Hematopoietic multipotent progenitor cell treated with erythropoietin and hydrocortisone succinate and interleukin-3 and kit ligand, for 15 days (in vitro differentiated cells): ENCODE measurements at places on chromosomes 2 and 18.

GRCh38 chr2:125730921-125731320, 925.0 kb upstream of the GYPC start:
- no peak for DNase-seq

DNA sequence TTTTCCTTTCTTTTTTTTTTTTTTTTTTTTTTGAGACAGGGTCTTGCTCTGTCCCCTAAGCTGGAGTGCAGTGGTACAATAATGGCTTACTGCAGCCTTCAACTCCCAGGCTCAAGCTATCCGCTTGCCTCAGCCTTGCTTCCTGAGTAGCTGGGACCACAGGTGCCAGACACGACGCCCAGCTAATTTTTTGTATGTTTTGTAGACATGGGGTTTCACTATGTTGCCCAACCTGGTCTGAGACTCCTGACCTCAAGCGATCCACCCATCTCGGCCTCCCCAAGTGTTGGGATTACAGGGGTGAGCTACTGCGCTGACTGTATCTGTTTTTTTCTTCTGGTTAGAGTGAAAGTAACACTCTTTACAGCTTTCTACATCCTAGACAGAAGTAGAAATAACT, 240.3 kb upstream of the FBXO11 start:
- DNase-seq, result no peak

GRCh38 chr18:44681076-44681970, 635 bp downstream of the SETBP1 start:
- no peak for DNase-seq

DNA sequence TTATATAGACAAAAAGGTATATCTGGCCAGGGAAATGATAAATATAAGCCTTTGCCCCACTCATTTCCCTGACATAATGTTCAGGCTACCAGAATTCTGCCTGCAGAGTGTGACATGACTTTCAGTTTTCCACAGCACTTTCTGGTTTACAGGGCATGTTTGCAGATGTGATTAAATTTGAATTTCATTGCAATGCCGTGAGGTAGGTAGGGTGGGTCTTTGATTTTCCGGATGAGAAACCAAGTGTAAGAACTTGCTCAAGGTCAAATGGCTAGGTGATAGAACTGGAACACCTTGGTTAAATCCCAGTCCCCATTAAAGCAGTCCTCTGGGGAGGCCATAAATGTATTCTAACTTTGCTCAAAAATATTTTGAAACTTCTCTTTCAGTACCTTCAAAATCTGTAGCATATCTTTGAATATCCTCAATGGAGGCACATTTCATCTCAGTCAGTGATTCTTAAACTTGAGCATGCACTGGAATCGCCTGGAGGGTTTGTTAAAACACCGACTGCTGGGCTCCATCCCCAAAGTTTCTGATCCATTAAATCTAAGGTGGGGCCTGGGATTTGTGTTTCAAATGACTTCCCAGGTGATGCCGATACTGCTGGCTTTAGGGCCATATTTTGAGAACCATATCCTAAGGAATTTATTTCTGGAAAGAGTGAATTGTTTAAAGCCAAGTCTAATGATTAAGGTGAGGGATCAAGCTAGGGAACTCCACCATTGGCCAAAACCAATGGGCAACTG, 35.0 kb downstream of the MRPL33 start:
- no peak for DNase-seq

DNA sequence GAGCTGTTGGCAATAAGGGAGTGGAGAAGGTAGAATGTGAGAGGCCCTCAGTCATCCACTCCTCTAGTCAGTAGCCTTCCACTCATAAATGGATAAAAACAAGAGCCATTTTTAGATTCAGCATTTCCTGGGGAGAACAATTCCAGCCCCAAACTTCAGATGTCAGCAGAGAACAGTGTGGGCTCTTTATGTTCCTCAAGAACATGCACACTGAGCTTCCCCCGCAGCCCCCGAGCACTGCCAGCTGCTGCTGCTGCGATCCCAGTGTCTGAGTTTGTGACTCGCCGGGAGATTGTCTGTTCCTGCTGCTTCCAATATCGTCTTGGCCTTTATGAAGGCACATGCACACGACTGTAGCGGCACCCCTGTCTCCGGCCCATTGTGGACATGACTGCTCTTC, 143.7 kb upstream of the CTNNA2 start:
- DNase-seq, result no peak

GRCh38 chr2:150438654-150439053, 48.8 kb downstream of the RND3 start:
- no peak for DNase-seq
